ENCODE measurements at places on chromosomes 11 and 22.

- no peak for DNase-seq
Measured at GRCh38 chr22:48343461-48343860, 1484.2 kb downstream of the BRD1 start.

DNA sequence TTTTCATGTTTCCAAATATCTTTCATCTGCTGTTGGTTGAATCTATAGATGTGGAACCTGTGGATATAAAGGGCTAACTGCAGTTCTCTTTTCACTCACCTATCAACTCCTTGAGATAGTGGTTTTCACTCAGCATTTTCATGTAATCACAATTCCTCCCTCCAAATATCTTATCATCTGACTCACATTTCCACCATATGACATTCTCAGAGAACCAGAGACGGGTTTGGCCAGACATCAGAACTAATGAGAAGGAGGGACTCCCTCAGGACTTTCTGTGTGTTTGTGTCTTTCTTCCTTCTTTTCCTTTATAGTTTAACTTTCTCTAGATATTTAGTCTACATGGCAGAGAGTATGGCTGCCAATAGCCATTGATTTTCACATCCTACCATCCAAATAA is 134.8 kb upstream of the DDI1 start:
- no peak for DNase-seq

- DNase-seq: no peak
Measured at GRCh38 chr22:31488988-31489617, 539 bp downstream of the EIF4ENIF1 start.

- no peak for DNase-seq
Measured at GRCh38 chr11:34052608-34053160, 1.2 kb downstream of the CAPRIN1 start.

All from esophagus muscularis mucosa (tissue), 4 donors.